ENCODE measurements at places on chromosomes 2 and 18.
A peak's percentile ranks its signal among the peaks of the same experiment; 100 is the strongest.

GRCh38 chr18:58638441-58638840 lies 9.6 kb upstream of the ALPK2 start:
- DNase-seq, result no peak

DNA sequence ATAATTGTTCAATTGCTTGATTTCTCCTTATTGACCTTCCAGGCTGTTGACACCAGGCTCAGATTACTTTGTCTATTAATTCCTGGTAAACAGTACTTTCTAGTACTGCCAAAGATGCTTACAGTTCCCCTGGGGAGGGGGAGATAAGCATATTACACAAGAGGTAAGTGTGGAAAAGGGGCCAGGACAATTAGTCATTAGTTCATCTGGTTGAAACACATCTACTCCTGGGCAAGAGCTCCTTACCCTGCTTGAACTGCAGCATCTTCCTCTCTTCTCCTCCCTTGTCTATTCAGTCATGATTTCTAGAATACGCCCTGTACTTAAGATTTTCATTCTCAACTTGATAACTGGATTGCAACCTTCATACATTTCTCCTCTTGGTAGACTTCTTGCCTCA lies 10.4 kb upstream of the SPATS2L start:
- DNase-seq, result no peak

GRCh38 chr2:9091811-9092210 lies 88.3 kb upstream of the MBOAT2 start:
- DNase-seq, result no peak

DNA sequence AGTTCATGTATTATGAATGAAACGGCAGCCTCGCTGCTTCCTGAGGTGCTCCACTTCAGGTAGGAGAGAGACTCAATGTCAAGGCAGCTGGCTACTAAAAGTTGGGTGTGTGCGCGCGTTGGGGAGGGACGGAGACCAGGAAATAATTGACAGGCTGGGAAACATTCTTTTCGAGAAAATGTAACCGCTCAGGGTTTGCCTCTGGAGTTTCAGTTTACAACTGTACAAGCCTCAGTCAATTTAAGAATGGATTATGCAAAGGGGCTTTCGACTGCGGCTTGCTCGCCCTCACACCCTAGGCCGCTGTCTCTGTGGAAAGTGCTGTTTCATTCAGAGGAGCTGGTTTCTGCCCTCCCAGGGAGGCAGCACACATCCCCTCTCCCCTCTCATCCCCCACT lies 4.4 kb upstream of the SPRED2 start:
- no peak for DNase-seq

GRCh38 chr2:102064679-102065674 lies 73.2 kb downstream of the IL1R2 start:
- no peak for DNase-seq

DNA sequence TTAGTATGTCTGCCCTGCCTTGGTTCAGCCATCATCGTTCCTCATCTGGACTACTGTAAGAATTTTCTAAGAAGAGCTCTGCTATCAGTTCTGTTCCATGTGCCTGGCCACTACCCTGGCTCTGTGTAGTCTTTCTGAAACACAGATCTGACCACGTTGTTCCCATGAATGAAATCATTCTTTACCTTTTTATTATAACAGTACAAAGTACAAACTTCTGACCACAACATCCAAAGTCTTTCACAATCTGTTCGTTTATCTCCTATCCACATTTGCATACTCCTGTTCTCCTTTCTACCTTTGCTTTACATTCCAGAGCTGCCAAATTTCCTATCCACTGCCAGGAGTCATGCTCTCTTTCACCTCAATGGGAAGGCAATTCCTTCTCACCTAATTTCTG lies 284.6 kb upstream of the LRP1B start:
- DNase-seq, result no peak

GRCh38 chr2:121804340-121804739 lies 48.9 kb downstream of the TSN start:
- DNase-seq, result no peak

- no peak for DNase-seq
These were observed 41.3 kb downstream of the RAB10 start for GRCh38 chr2:26075173-26075572.

- DNase-seq, result no peak
These were observed 34.0 kb downstream of the TSHZ1 start for GRCh38 chr18:75244351-75245313.

DNA sequence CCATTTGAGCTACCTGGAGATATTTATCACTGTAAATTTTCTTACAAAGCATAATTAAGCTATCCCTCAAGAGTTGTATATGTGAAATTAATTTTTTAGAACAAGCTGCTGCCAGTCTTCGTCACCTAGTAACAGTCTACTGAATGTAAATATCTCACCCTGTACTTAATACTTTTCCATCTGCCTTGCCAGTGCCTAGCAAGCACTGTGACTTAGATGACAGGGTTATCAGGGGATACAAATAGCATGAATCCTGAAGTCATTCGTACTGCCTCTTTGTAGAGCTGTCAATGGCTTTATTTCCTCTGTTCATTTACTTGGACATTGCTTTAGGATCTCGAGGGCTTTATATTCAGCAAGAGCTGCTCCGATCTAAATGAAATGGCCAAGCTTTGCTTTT lies 763.6 kb downstream of the ADCYAP1 start:
- DNase-seq, result no peak

- DNase-seq, result no peak
These were observed 50.2 kb downstream of the TGOLN2 start for GRCh38 chr2:85277416-85278158.

GRCh38 chr2:240369801-240370585 lies 65.5 kb upstream of the GPC1 start:
- peak; percentile 49 for DNase-seq

DNA sequence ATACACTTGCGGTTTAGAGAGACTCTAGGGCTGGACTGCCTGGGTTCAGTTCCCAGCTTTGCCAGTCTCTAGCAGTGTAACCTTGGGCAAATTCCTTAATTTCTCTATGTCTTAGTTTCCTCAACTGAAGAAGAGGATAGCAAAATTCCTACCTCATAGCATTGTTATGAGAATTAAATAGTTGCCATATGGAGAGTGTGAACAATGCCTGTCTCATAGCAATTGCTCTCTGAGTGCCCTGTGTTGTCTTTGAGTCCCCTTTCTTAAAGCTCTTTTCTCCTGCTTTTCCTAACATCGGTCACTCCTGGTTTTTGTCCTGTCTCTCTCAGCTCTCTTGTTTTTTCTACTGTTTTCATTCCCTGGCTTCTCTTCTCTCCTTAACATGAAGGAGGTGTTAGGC lies 116.8 kb upstream of the ALPP start:
- no peak for DNase-seq

GRCh38 chr2:214830794-214831346 lies 21.4 kb upstream of the BARD1 start:
- no peak for DNase-seq

DNA sequence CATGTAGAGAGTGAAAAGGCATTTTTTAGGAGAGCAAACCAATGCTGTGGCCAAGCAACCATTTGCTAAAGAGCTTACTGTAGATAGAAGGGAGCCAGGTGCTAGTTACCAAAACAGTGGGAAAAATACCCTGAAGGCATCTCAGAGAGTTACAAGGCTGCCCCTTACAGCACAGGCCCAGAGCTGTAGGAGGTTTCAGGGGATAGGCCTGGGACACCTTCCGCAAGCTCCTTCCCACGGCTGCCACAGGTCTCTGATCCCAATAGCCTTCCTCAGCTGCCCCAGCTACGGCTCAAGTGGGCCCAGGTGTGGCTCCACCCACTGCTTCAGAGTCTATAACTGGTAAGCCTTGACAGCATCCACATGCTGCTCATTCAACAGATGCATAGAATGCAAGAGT lies 18.2 kb upstream of the PPM1B start:
- no peak for DNase-seq

DNA sequence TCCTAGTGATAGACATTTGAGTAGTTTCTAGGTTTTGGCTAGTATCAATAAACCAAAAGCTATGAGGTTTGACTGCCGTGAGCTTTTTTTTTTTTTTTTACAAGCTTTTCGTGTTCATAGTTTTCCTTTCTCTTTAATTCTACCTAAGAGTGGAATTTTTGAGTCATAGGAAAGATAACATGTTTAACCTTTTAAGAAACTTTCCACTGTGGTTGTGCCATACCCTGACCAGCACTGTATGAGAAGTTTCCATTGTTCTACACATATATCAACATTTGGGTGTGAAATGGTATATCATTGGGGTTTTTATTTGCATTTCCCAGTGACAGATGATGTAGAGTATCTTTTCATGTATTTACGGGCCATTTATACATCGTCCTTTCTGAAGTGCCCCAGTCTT lies 31.7 kb downstream of the UBE2F start:
- DNase-seq, result no peak

DNA sequence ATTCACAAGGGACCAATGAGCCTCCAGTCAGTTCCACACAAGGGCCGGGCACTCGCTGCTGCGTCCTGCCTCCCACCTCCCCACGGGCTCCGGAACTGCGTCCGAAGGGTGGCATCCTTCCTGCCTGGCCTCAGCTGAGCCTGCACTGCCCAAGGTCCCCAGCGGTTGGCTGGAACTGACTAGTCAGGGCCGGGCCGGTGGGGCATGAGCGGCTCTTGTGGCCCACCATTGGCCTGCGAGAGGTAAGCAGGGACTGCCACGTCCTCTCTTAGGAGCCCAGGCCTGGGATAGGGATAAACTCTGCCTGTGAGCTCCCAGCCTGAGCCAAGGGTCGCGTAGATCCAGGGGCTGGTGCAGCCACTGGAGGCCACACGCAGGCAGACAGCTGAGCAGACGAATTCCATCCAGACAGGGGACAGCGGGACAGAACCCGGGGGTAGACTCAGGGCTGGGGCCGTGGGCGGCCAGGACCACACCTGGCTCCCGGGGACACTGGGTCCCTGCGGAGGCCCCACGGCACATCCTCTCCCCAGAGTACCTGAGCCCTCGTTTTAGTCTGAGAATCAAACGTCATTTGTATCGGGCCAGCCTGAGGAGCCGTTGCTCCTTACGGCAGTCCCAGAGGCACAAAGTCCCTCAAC lies 148.4 kb downstream of the ZNF516 start:
- no peak for DNase-seq

- DNase-seq, result no peak
These were observed 35.9 kb downstream of the CAMKMT start for GRCh38 chr2:44397447-44398175.

DNA sequence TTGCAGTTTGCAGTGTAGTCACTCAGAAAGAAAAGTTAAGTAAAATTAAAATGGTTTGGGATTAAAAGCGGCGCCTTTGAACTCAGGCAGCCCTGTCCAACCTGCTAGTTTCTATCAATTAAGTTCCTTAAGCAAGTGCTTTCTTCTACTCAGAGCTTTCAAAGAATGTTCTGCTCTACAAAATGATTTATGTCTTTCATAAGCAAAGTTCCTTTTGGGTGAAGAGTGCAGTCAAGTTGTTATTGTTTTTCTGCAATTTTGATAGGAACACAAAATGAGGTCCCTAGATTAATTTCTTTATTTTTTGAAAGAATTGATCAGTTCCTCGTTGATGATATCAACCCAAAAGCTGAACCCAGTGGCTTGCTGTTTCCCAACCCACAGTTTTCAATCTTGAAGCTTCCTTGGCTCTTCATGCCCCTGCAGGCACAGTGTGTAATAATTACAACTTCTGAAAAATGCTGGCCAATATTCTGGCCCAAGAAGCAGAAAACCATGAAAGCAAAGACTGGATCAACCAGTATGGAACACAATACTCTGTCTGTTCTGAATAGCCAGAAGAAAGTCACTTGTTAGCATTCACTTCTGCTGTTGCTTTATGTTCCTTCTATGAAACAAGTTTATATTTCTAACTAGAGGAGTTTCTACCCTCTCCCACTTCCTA lies 89.1 kb downstream of the TGIF1 start:
- DNase-seq, result no peak

- DNase-seq, result no peak
These were observed 3.2 kb downstream of the GPBAR1 start for GRCh38 chr2:218263817-218264641.

DNA sequence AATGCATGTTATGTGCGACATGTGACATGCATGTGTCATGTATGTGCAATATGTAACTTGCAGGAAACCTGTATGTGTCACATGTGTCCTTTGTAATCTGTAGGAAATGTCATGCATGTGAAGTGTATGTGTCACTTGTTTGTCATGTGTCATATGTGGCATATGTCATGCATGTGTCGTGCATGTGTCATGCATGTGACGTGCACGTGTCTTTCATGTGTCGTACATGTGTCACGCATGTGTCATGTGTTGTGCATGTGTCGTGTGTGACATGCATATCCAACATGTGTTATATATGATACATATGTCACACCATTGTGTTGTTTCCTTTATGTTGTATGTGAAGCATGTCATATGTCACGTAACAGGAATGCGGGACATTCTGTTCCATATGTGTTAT lies 2153.2 kb upstream of the PIK3C3 start:
- DNase-seq, result no peak

GRCh38 chr2:132730611-132731010 lies 60.6 kb upstream of the LYPD1 start:
- DNase-seq, result no peak

DNA sequence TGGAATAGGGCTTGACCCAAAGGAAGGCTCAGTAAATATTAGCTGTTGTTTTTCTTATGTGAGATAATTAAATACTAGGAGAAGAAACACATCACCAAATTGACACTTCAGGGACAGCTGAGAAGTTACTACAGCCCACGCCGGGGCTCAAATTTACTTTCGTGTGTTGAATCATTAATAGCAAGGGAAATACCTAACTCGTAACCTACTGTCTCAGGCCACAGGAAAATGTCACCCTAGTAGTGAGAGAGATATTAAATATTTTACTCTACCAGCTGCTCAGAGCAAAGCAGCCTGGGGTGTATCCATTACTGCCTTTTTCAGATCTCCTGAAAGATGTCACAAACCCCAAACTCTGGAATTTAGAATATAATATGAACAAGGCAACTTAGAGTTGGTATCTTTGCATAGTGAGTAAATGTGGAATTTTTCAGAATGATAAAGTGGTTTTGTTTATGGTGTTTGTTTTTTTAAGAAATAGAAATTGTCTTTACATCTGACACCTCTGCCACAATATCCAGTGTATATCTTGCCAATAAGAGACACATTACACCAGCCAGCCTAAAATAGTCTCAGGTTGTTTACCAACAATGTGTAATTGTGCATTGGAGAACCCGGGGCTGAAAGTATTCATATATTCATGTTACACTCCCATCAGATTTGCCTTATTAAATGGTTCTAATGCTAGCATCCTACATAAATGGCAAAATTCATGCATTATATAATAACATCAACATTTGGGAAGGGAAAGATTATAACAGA lies 48.4 kb downstream of the ATP8B1 start:
- DNase-seq, result no peak

DNA sequence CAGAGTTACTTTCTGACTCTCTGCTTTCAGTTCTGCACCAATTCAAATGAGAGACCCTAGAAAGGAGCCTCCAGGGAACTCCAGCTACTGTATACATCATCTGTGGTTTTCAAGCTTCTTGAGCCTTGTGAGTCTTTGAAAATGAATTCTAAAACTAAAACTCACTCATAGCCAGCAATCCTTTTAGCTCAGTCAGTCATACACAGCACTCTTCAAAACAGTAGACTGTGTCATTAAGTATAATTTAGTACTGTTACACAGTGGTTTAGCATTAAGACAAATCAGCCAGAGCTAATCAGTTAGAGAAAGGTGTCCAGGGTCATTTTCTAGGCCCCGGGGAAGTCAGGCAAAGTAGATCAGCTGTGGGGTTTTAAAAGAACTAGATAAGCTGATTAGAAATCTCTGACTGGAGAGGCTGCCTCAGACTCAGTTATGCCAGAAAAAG lies 322.1 kb upstream of the THUMPD2 start:
- no peak for DNase-seq

Measured in hippocampal formation (tissue), 2 donors.